K562 (cell line): ENCODE measurements at places on chromosomes 5 and 9. TPM values are rescaled to one million over a fixed set of nuclear protein-coding genes. Genes with fewer than 3 reads are reported as not detected.
A peak's percentile ranks its signal among the peaks of the same experiment; 100 is the strongest.

DNA sequence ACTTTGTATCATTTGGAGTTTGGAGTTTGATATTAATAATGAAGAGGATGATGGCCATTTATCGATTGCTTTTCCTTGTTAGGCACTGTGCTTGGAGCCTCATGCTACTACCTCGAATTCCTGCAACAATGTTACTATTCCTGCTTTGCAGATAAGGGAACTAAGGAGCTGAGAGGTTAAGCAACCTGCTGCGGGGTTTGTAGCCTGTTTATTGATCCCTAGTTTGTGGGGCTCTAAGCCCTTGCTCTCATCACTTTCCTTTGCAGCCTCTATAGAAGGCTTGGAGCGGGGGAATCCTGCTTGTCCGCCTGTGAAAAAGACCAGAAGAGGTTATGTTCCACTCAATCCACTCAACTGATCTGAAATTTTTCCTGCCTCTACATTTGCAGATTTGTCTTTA, 15.8 kb downstream of the ARHGEF28 start:
- no peak for DNase-seq

Gene TPPP
- total RNA-seq = 0.07 TPM in 2 replicates

Gene ALDH1B1
- 44.8 and 46.3 TPM in 2 replicates for total RNA-seq

Gene TEK
- total RNA-seq = 0.07 and 0.16 TPM in 2 replicates

- DNase-seq = no peak
Measured at GRCh38 chr5:53418409-53418808, 62.0 kb upstream of the FST start.

Gene IDNK
- 0.55 and 0.63 TPM in 2 replicates for total RNA-seq

Gene VLDLR
- total RNA-seq = 0.34 and 0.58 TPM in 2 replicates

Gene ZNF483
- 0.38 and 0.58 TPM in 2 replicates for total RNA-seq

GRCh38 chr5:148848393-148849031, 22.1 kb downstream of the ADRB2 start:
- DNase-seq = no peak

Gene PRDM9
- total RNA-seq = 0.33 and 0.47 TPM in 2 replicates

- no peak for DNase-seq
Measured at GRCh38 chr9:110148384-110148783, 59.6 kb downstream of the C9orf152 start.

Gene ERP44
- total RNA-seq = 14.8 and 16.0 TPM in 2 replicates

Gene SPATA31A3
- total RNA-seq = not detected in 2 replicates

GRCh38 chr5:81657386-81657785, 93.5 kb downstream of the SSBP2 start:
- DNase-seq = peak; percentile 28

- DNase-seq = no peak
Measured at GRCh38 chr9:93955111-93955980, at the start of gene BARX1. Gene BARX1, minus strand, starts transcription at chr9:93955355. Its CDS starts 209 bp downstream, at chr9:93955146.
